ENCODE measurements at places on chromosomes 5 and 9.

DNA sequence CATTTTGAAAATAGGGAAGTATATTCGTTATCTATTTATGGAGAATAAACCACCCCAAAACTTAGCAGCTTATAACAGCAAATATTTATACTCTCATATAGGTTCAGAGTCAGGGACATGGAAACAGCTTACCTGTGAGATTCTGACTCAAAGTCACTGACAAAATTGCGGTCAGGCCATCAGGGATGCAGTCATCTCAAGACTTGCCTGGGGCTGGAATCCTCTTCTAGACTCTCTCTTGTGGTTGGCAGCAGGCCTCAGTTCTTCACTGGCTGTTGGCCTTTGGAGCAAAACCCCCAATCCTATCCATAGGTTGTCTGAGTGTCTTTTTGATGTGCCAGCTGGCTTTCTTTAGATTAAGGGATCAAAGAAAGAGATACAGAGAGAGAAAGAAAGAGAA, 275.6 kb downstream of the SEC61B start:
- DNase-seq = no peak

DNA sequence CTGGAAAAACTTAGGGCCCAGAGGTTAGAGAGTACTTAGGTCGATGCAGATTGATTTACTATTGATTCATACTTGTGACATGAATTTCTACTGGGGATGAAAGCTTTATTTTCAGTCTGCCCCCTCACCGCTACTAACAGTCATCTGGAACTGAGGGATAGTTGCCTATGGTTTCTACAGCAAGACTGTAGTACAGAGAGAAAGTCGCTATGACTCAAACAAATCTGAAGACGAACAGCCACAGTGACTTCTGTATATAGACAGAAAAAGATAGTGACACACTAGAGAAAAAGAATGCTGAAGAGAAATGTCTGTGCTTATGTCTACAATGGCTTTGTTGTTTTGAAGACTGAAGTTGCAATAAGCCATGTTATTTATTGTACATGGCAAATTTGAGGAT, 17.3 kb downstream of the OR13D1 start:
- DNase-seq = no peak

DNA sequence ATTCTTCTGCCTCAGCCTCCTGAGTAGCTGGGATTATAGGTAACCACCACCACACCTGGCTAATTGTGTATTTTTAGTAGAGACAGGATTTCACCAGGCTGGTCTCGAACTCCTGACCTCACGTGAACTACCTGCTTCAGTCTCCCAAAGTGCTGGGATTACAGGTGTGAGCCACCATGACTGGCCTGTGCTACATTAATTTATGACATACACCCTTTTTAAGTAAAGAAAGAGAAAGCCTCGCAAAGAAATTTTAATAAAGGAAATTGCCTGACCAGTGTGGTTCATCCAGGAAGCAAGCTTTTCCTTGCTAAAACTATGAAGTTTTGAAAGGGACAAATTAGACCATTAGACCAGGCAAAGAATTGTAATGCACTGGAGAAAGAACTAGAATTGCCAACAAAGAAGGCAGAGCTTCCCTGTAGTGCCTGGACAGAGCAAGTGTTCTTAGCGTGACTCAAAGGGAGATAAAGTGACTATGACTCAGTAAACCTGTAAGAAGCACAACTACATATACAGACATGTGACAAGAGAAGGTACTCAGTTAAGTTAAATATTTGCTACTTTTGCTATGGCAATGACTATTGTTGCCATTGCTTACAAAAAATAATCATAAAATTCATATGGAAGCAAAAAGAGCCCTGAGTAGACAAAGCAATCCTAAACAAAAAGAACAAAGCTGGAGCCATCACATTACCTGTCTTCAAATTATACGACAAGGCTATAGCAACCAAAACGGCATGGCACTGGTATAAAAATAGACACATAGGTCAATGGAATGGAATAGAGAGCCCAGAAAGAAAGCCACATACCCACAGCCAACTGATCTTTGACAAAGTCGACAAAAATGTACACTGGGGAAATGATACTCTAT, 54.6 kb downstream of the FYB1 start:
- DNase-seq = no peak

- DNase-seq = no peak
Observed at GRCh38 chr9:18077941-18078678, 395.8 kb upstream of the ADAMTSL1 start.

GRCh38 chr5:117210796-117211195, 636.2 kb upstream of the SEMA6A start:
- DNase-seq = no peak

- no peak for DNase-seq
Observed at GRCh38 chr9:109264877-109265587, 55.8 kb downstream of the EPB41L4B start.

DNA sequence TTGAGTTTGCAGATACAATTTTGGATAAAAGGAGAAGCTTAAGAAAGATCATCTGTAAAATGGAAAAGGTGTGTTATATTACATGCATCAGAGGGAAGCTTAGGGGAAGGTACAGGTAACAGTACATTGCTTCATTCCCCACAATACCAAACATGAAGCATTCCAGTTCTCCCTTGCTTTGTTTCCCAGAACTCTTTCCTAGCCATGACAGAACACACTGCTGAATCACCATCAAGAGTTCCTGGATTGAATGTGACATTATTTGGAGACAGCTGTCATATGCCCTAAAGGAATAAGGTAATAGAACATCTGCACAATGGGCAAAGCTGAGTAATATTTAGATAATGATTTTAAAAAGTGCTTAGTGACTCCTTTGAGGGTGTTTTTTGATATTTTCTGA, 303.5 kb upstream of the ST8SIA4 start:
- no peak for DNase-seq

- no peak for DNase-seq
Observed at GRCh38 chr5:36950586-36951457, 74.3 kb downstream of the NIPBL start.

- DNase-seq = no peak
Observed at GRCh38 chr5:37112383-37112991, 136.7 kb downstream of the CPLANE1 start.

DNA sequence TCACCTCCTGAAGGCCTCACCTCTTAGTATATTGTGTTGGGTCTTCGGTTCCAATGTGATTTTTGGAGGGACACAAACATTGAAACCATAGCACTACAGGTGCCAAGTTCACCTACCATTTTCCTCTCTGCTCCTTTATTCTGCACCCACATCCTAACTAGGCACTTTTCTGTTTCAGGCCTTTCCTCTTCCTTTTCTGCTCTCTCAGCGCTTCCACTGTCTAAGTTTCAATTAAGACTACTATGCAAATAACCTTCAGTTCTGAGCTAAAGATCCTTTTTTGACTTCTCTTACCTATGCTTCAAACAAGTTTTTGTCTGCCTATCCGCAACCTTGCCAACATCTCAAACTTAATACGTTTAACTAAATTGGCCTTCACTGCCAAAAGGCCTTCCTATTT, 25.4 kb upstream of the ZFYVE16 start:
- DNase-seq = no peak

DNA sequence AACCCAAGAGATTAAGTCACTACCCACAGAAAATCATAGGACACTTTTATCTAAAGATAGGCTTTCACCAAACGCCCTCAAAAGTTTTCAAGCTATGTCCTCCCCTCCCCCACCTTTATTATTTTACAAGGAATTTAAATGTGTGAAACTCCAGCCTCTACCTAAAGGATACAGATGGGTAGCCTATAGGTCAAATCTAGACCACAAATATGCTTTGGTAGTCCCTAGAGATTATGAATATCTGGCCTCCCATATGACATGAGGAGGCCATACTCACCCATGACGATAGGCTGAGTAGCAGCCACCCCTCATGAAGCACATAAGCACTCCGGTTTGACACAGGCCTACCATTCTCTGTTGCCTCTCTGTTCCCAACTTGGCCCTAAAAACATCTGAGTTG, 11.9 kb downstream of the SIL1 start:
- no peak for DNase-seq

DNA sequence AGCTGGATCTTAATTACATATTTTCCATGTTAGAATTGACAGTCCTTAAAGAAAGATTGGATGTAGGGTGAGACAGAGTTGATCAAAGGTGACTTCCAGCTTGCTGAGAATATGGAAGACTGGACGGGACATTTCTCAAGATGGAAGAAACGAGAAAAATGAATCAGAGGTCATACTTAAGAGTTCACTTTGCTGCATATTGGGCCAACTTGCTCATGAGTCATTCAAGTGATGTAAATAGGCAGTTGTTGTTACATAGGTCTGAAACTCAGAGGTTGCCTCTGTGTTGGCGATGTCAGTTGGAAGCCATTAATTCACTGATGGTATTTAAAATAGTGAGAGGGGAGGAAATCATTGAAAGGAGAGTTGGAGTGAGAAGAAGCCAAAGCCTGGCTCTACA, 132.8 kb downstream of the CD180 start:
- no peak for DNase-seq

GRCh38 chr5:9892696-9893095, 262.5 kb upstream of the TAS2R1 start:
- DNase-seq = no peak

DNA sequence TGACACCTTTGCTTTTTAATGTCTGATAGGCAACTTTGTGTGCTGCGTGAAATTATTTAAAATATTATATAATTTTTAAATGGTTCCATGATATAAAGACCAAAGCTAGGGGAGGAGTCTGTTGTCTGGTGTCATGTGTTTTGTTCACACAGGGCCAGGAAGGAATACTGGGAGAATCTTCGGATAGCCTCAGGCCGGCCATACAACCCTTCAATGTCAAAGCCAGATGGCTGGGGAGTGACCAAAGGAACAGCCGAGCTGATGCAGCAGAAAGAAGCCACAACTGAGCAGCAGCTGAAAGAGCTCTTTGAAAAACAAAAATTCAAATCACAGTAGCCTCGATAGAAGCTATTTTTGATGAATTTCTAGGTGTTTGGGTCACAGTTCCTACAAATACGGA, 19.2 kb downstream of the BHMT start:
- DNase-seq = no peak

- DNase-seq = no peak
Observed at GRCh38 chr5:94682814-94683520, 64.5 kb downstream of the SLF1 start.

GRCh38 chr9:91160599-91161464, 200.9 kb downstream of the AUH start:
- no peak for DNase-seq

GRCh38 chr5:138726848-138727247, 26.4 kb upstream of the CTNNA1 start:
- DNase-seq = no peak

GRCh38 chr9:123742009-123742767, 187.7 kb downstream of the DENND1A start:
- no peak for DNase-seq

- DNase-seq = no peak
Observed at GRCh38 chr5:97657239-97657638, 474.2 kb upstream of the RIOK2 start.

All from stimulated activated CD4-positive, alpha-beta T cell treated with anti-CD3 and anti-CD28 coated beads, Interleukin-2, amount 100 ng/mL, for 48 hours (primary cell).